NCI-H2081 (cell line): ENCODE measurements at places on chromosomes 12 and 14.

- no peak for DNase-seq
These were observed 11.5 kb downstream of the ADCY4 start for GRCh38 chr14:24323341-24323740.

- no peak for DNase-seq
These were observed 22.4 kb downstream of the ASPG start for GRCh38 chr14:104107611-104108569.

- DNase-seq, result no peak
These were observed 10.5 kb downstream of the ZBTB1 start for GRCh38 chr14:64515053-64515452.

GRCh38 chr14:57938533-57938932 is 72.6 kb upstream of the SLC35F4 start:
- DNase-seq, result no peak

GRCh38 chr12:95633049-95633731 is 81.9 kb upstream of the USP44 start:
- no peak for DNase-seq

DNA sequence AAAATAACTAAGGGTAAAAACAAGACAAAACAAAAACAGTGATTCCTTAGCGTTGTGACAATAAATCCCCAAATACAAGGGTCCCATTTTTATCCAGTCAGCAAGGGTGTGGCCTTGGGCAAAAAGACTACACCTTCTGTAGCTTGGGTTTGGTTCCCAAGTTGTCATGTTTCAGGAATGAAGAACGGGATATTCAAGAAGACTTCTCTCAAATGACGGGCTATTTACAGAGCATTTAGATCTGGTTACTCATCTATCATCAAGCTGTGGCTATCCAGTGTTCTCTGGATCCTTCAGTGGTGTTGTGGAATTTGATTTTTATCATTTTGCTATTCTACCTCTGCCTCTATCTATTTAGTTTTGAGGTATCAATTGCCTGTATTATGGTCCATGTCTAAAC is 219.7 kb downstream of the SLC25A21 start:
- no peak for DNase-seq

GRCh38 chr12:96117460-96117859 is 76.7 kb upstream of the ELK3 start:
- no peak for DNase-seq

DNA sequence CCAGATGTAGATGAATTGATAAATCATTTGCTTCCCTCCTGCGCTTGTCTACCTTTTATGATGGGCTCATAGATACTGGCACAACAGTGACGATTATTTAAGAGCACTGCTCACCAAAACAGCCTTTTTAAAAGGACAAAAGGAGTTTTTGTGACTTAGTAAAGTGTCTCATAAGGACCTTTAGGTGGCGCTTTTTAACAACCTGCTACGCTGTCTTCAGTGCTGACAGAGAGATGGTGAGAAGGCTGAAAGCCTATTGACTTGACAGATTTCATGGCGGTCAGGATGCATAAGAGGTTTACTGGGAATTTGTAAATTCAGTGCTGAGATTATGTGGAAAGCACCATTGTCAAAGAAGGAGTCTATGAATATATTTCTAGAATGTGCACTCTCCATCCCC is 87.6 kb downstream of the SLC15A5 start:
- DNase-seq, result peak; percentile 95

DNA sequence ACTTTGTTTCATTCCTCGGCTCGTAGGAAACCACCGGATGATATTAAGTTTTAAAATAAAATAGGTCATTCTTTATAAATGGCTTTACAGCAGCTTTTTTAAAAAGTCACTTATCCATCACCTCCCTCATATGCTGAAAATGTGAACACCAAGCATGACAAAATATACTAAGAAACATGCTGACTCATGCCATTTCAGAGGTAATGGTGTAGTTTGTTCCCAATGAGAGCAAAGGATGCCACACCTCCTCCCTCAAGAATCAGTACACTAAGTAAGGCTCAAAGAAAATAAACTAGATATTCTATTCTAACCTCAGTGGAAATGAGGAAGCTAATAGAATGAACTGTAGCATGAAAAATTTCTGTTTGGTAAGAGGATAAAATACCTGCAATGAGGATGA is 5.5 kb upstream of the DIO2 start:
- DNase-seq, result no peak

GRCh38 chr14:81350344-81351130 is 49.6 kb downstream of the STON2 start:
- no peak for DNase-seq

GRCh38 chr14:64060648-64061096 is 207.9 kb downstream of the SYNE2 start:
- DNase-seq, result no peak

- DNase-seq, result no peak
These were observed 10.9 kb upstream of the IL22 start for GRCh38 chr12:68264158-68264855.

DNA sequence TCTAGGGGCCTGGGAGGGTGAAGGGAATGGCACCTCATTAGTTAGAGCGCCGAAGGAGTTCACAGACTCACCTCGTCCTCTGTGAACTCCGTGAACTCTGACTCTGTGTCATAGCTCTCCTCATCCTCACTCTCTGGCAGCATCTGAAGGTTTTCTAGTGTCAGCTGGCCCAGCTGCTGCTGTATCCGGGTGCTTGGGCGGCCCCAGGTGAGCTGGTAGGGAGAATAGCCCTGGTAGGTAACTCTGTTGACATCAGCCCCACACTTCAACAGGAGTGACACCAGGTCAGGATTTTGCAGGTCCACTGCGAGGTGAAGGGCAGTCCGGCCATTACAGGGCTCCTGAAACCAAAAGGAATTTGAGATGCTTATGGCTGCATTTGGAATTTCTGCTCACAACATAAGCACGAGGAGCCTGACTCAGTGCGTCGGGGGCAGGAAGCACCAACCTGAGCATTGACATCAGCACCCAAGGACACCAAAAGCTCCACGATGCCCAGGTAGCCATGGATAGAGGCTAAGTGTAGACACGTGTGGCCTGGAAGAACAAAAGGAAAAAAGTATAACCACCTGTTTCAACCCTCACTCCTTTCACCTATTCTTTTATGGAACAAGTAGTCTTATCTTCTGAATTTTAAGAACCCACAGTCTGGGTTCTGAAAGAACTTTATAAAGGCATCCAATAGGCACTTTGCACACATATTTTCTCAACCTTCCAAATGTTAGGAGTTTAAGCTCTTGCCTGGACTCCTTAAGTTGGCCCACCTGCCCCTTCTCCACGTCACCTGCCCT is 2.0 kb downstream of the NFKBIA start:
- DNase-seq, result no peak

GRCh38 chr12:115338566-115339294 is 654.8 kb upstream of the TBX3 start:
- no peak for DNase-seq

DNA sequence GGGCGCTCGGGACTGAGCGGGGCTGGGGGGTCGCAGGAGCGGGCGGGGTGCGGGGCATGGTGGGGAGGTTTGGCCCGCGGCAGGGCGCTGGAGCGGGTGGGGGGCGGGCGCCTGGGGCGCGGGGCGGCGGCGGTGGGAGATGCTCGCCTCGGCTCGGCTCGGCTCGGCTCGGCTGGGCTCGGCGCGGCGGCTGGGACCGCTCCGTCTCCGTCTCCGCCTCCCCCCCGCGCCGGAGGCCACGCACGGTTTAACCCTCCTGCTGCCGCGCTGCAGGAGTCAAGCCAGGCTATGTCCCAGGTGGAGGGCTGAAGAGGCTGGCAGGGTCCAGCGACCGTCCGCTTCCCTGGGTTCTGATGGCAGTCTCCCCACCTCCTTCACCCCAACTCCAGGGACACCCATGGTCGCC is at the start of gene PIANP:
Gene PIANP, minus strand, starts transcription at position 170 of the 406 bp plus-strand sequence. CDS start 2,754 bp downstream, outside the sequence.
- DNase-seq, result peak; percentile 15

DNA sequence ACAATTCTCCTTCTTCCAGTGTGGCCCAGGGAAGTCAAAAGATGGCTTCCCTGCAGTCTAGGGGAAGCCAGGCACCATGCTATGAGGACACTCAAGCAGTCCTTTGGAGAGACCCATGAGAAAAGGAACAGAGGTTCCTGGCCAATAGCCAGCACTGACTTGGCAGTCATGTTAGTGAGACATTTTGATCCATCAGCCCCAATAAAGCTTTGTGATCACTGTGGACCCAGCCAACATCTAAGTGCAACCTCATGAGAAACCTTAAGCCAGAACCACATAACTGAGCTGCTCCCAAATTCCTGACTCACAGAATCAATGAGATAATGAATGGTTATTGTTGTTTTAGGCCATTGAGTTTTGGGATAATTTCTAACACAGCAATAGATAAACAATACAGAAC is 51.0 kb upstream of the NAP1L1 start:
- DNase-seq, result no peak

DNA sequence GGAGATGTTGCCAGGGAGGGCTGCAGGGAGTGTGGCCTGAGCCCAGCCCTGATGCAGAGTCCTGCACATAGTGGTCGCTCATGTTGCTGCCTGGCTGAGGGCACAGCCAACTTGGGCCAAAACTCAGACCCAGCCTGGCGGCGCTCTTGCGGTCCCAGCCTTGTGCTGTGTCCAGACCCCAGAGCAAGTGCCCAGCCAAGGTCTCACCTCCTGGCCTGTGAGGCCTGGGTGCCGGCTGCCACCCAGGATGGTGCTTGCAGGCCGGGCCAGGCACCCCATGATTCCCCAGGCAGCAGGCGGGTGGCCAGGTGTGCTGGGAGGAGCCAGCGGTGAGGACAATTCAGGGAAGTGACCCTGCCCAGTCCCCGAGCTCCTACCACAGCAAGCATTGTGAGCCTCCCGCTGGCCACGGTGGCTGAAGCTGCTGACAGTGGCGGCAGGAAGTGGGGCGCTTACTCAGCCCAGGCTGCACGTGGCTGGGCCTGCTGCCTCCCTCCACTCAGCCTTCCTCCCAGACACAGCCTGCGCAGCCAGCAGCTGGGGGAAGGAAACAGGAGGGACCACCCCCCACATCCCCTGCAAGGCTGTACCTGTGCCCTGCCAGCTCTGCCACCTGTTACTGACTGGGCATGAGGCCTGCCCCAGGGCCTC is 17.7 kb upstream of the PGF start:
- DNase-seq, result no peak

DNA sequence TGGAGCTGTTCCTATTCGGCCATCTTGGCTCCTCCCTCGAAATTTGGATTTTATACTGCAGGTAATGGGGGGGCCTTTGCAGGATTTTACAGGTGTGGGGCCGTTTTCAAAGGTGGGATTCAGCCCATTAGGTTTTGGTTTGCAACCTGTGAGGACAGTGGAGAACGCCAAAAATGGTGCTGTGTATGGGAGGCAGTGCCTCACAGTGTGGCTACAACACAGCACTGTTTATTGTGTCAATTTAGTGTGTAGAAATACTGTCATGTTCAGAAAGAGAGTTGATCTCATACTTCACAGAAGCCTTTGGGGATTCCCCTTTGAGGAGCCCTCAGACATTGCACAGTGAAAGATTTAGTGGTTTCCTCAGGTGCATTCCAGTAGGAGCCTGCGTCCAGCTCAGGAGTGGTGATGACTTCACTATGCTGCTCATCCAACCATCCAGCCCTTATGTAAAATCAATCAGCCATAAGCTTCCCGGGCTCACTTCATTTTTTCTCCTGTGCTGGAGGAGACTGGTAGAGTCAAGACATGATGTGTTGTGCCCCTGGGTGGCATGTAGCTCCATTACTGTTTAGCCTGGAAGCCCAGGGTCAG is 92.7 kb upstream of the PRMT8 start:
- no peak for DNase-seq

- DNase-seq, result no peak
These were observed 28.3 kb downstream of the MMP17 start for GRCh38 chr12:131856366-131857097.

DNA sequence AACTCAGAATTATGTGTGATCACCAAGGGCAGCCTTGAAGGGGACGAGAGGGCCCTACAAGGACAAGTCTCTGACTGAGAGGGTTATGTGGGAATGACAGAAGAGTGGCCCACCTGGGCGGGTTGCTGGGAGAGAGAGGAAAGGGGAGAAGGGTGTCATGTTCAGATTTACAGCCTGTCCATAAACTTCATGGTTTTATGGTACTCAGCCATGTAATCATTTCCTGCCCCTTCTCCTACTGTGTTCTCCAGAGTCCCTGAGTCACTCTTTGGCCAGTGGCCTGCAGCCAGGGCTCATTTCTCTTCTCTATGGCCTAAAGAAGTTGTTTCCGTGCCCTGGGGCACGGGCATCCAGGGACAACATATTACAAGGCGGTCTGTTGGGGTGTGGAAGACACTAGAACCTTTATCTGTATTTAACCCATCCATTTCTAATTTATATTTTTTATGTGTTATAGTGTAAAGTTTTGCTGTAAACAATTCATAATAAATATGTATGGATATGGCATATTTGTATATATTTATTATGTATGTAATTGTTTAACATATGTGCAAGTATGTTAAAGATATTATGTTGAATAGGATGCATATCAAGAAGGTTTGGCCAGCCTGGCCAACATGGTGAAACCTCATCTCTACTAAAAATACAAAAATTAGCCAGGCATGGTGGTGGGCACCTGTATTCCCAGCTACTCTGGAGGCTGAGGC is 26.9 kb downstream of the DDX47 start:
- DNase-seq, result no peak

- no peak for DNase-seq
These were observed 600.4 kb downstream of the C12orf50 start for GRCh38 chr12:87428701-87429277.
